Stimulated activated CD8-positive, alpha-beta memory T cell treated with anti-CD3 and anti-CD28 coated beads, Interleukin-4, amount 100 ng/mL, for 4 hours (primary cell): ENCODE measurements at places on chromosomes 1 and 21.

- DNase-seq: no peak
Measured at GRCh38 chr1:182291584-182292192, 99.9 kb downstream of the GLUL start.

- DNase-seq: no peak
Measured at GRCh38 chr1:91604632-91605031, 104.0 kb downstream of the CDC7 start.

- no peak for DNase-seq
Measured at GRCh38 chr1:69861641-69862040, 293.9 kb downstream of the LRRC7 start.

GRCh38 chr1:243496187-243496646, 240.4 kb downstream of the SDCCAG8 start:
- DNase-seq: no peak

GRCh38 chr1:102466487-102466886, 469.8 kb upstream of the OLFM3 start:
- no peak for DNase-seq

DNA sequence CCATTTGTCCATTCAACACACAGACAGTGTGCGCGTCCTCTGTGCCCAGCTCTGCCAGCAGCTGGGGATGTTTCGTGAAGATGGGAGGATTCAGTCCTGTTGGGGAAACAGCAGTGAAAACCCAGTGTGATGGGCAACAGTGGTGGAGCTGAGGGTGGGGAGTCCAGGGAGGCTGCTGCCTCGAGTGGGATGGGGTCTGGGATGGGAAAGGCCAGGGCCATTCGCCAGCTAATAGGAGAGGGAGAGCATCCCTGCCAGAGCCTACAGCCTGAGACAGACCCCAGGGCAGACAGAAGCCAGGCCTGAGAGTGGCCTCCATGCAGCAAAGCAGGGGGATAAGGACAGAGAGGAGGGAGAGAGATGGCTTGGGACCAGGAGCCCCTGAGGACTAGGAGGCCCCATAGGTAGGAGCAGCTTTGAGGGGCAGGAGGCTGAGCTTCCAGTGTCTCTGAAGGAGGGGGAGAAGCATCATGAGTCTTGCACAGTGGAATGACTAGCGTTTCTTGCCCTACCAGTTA, 252.6 kb downstream of the NPHP4 start:
- no peak for DNase-seq

GRCh38 chr1:55217226-55217986, 2.2 kb upstream of the USP24 start:
- DNase-seq: no peak

DNA sequence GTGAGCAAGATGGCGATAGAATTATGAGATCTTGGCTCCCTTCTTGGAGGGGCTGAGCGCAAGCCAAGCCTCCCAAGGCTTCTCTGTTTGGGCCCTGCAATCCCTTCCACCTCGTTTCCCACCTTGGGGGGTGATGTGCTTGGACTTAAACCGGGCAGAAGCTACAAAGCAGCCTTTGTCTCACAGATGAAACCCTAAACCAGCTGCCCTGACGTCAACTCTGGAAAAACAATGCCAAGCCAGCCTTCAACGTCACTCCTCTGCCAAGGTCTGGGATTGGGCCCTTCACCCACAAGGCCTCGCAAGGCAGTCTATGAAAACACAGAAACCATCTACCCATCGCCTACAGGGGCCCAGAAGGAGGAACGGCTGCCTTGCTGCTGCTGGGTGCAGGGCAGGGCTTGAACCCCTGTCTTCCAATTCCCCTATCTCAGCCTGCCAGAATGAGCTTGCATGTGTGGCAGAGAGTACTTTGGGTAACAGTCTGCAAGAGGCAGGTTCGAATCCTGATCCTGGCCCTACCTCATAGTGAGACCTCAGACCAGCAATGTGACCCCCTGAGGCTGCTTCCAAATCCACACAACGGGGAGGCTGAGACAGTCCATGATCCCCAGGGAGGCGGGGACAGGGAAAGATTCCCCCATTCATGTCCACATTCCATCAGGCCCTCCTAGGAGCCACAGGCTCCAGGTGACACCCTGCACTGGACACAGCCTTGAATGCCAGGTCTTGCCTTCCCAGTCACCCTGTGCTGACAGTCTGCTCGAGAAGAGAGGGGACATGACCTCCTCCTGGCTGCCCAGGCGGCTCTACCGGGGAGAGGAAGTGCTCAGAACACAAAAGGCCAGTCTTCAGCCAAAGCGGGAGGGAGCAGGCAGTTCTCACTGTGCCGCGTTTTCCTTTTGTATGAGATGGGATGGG, 15.0 kb downstream of the IFFO2 start:
- no peak for DNase-seq

- no peak for DNase-seq
Measured at GRCh38 chr1:230584660-230585059, 57.6 kb upstream of the COG2 start.

DNA sequence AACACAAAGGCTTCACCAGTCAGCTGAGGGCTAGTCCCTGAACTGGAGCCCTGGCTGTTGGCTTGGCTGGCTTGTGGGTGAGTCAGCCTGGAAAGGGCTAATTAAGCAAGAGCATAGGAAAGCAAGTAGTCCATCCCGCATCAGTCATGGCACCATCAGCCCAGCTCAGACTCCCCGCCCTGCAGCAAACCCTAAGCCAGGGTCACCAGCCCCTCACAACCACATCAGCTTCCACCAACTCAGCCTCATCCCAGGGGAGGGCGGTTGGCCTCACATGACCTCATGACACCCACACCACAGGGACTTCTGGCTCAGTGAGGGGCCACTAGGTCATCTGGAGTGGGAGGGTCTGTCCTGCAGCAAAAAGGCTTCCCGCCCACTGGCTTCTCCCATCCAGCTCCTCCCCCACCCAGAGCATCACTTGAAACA, 7.0 kb upstream of the SPATC1L start:
- no peak for DNase-seq

DNA sequence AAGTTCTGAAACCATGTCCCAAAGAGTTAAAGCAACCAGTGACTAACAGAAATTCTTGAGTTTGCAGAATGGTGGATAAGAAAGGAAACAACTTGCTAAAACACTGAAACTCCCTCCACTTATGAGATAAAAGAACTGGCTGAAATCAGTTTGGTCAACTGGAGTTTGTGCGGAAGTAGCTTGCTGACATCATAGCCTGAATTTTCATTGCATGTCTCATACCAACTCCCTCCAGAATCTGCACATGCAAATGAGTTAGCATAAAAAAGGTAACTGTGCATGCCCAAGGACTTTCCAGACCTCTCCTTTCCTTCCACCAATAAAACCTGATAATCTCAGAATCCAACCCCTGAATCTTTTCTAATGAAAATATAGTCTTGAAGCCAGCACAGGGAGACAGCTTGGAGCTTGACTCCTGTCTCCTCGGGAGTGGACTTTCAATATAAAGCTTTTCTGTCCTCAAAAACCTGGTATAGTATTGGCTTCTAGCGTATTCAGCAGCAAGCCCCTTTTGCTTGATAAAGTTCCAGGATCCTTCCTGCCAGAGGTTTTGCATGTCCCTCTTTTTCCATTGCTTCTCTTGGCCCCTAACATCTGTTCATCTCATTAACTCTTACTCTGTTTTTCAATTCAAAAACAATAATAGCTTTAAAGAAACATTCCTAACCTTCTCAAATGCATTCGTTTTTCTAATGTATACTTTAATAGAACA, 785.8 kb upstream of the ADGRL4 start:
- no peak for DNase-seq

DNA sequence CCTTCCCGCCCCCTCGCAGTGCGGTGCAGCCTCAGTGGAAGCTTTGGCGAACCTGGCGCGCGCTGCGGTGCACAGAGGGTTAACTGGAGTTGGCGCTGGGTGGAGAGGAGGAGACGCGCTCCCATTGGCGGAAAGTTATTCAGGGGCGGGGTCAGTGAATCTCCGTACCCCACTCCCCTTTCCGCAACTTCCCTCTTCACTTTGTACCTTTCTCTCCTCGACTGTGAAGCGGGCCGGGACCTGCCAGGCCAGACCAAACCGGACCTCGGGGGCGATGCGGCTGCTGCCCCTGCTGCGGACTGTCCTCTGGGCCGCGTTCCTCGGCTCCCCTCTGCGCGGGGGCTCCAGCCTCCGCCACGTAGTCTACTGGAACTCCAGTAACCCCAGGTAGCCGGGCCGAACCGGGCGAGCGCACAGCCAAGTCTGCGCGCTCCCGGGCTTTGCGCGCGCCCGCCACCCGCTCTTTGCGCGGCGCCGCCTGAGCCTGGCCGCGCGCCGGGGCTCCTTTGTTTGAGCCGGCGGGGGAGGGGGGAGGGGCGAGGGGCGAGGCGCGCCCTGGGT, at the start of gene EFNA4:
EFNA4 (plus strand) TSS at position 191 of the 561 bp plus-strand sequence; CDS start at position 275, 84 bp downstream.
- DNase-seq: peak; percentile 62

DNA sequence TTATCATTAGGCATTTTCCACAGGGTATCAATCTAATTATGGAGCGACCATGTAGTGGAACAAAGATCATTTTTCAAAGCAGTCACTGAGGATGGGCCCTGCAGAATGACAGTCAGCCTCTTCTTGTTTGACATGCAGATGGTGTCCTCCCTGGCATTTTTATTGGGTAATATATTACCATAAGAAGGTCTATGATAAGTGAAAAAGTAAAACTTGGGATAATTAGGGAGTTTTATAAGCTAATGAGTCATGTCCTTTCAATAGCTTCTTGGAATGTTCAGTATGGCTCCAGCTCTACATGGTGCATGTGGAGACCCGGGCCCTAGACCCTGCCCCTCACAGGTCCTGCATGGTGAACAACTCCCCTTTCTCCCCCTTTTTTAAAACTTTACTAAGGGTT, 232.2 kb upstream of the COA6 start:
- no peak for DNase-seq

DNA sequence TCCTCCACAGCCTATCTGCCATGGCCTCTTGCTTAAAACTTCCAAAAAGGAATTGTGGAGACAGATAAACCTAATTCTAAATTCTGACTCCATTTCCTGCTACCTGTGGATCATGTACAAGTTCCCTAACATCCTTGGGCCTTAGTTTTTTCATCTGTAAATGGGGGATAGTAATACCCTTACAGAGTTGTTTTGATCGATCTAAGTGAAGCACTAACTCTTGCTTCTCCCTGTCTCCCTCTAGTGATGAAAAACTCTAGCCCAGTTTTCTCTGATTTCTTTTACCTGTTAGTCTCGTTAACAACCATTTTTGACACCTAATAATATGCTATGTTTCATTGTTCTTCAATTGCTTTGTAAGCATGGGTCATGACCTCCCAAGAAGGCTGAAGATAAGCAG, 65.9 kb downstream of the TM2D1 start:
- no peak for DNase-seq

DNA sequence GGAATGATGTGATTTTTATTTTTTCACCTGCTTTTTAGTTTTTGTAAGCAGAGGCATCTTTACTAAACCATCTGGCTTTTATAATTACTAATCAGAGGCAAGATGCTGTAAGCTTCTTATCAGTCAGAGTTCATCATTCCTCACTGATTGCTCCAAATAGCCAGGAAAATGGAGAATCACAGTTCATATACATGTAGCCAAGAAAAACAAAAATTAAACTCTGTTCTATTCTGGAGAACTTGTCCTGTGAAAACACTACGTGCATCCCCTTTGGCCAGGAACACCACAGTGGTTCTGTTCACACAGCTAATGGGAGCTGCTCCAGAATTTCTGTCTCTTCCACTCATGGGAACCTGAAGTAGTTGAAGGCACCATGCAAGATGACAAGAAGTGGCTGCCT, 725.5 kb upstream of the CHRM3 start:
- no peak for DNase-seq

GRCh38 chr1:89578946-89579684, 53.8 kb upstream of the LRRC8C start:
- DNase-seq: no peak

- no peak for DNase-seq
Measured at GRCh38 chr1:29981586-29982239, 741.7 kb downstream of the MATN1 start.

- no peak for DNase-seq
Measured at GRCh38 chr21:32256873-32257620, 21.8 kb downstream of the MIS18A start.

- no peak for DNase-seq
Measured at GRCh38 chr1:116411784-116412479, 38.9 kb downstream of the ATP1A1 start.

DNA sequence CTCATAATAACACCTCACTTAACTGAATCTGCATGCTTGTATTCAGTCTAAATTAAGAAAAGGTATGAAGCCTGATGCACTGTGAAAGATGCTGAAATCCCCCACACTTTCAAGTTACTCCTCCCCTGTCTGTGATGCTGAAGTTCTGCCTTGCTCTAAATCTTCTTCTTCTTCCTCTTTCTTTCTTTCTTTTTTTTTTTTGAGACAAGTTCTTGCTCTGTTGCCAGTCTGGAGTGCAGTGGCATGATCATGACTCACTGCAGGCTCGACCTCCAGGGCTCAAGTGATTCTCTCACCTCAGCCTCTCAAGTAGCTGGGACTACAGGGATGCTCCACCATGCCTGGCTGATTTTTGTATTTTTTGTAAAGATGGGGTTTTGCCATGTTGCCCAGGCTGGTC, 231.0 kb upstream of the B3GALT2 start:
- no peak for DNase-seq

DNA sequence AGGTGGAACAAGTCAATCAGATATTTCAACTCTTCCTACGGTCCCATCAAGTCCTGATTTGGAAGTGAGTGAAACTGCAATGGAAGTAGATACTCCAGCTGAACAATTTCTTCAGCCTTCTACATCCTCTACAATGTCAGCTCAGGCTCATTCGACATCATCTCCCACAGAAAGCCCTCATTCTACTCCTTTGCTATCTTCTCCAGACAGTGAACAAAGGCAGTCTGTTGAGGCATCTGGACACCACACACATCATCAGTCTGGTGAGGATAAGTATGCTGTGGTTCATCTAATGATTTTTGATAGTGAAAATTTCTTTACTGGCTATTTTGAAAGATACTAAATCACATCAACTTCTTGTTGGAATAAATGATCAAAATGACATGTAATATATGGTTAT, 67.7 kb upstream of the MPC2 start:
- DNase-seq: no peak

DNA sequence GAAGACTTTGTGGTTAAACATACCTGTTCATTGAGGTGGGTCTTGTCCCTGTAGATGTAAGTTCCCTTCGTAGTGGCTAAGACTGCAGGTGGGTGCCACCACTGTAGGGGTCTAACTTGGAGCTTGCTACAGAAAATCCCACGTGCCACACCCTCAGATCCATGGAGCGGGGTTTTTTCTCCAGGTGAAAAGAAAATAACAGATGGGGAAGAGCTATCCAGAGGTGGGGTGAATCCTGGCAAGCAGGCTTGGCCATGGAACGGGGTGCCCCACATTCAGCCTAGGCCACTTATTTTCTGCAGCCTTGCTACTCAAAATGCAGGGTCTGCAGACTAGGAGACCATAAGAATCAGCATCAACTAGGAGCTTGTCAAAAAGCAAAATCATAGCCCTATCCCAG, 24.0 kb downstream of the EXOC8 start:
- DNase-seq: no peak
